ENCODE measurements at places on chromosomes 7 and 10.

- no peak for DNase-seq
Measured at GRCh38 chr10:97468162-97468561, 22.2 kb downstream of the ZDHHC16 start.

GRCh38 chr7:99460651-99461050 lies 5.3 kb downstream of the ATP5MF start:
- no peak for DNase-seq

DNA sequence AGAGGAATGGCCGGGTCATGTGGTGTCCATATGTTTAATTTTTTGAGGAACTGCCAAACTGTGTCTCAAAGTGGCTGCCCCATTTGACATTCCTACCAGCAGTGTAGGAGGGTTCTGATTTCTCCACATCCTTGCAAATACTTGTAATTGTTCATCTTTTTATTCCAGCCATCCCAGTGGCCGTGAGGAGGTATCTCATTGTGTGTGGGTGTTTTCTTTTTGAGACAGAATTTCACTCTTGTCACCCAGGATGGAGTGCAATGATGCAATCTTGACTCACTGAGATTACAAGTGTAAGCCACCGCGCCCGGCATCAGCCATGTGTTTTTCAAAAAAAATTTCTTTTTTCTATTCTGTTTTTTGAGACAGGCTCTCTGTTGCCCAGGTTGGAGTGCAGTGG lies 38.7 kb upstream of the DLG5 start:
- no peak for DNase-seq

GRCh38 chr7:121796936-121797656 lies 75.9 kb upstream of the PTPRZ1 start:
- no peak for DNase-seq

DNA sequence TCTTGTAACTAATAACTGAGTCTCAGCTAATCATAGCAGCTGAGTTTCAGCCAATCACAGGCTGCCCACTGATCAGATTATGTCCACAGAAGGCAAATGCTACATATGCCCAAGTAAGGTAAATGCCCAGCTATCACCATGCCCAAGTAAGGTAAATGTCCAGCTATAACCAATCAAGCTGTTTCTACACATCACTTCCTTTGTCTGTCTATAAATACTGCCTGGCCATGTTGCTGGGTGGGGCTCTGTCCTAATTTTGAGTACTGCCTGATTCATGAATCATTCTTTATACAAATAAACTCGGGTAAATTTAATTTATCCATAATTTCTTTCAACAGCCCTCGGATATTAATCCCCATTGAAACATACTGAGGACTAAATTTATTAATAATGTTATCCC lies 312.4 kb downstream of the CACNA2D1 start:
- no peak for DNase-seq

GRCh38 chr10:6591668-6592067 lies 11.6 kb upstream of the PRKCQ start:
- no peak for DNase-seq

DNA sequence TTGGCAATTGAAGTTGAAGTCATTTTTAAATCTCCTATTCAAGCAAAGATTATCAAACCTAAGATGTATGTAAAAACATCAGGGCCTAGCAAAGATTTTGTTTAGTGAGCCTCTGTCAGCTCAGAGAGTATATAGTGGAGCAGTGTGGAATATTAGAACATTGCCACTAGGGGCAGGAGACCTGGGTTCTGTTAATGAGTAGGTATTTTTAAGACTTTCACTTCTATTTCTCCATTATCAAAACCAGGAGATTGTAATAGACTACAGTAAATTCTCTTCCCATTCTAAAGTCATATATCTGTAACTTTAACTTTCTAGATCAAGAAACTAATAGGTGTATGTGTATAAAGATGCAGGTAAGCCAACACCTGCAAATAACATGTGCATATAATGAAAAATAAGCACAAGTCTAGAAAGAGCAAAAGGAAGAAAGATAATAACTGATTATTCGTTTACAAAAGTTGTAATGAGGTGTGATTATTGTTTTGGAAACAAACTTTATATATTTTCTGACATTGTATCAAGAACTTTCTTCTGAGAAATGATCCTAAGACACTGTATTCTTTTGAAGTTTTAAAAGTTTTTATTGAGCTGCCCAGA lies 64.4 kb downstream of the KCND2 start:
- no peak for DNase-seq

DNA sequence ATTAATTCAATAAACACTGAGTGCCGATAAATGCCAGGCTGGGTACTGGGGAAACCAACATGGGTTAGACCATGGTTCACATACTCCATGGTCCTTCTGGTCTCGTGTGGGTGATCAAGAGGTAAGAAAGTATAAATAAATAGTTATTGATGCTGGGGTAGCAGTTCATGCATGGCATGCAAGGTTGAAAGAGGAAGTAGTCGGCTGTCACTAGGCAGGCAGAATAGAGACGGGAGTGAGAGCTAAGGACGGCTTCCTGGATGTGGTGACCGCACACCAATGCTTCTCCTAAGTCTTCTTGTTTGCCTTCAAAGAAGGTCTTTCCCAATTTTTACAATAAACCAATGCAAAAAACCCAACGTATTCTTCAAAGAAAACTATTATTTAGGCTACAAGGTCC lies 208.6 kb downstream of the ADAM12 start:
- DNase-seq: no peak

- no peak for DNase-seq
Measured at GRCh38 chr10:132186488-132187429, at the start of gene DPYSL4. Gene DPYSL4 (plus strand): TSS chr10:132186948. CDS start chr10:132187064, 116 bp downstream.

- no peak for DNase-seq
Measured at GRCh38 chr7:75819711-75820110, 6.1 kb upstream of the CCL24 start.

- DNase-seq: no peak
Measured at GRCh38 chr7:124351950-124352349, 319.1 kb upstream of the TMEM229A start.

GRCh38 chr7:4633012-4633411 lies 49.1 kb upstream of the FOXK1 start:
- no peak for DNase-seq

DNA sequence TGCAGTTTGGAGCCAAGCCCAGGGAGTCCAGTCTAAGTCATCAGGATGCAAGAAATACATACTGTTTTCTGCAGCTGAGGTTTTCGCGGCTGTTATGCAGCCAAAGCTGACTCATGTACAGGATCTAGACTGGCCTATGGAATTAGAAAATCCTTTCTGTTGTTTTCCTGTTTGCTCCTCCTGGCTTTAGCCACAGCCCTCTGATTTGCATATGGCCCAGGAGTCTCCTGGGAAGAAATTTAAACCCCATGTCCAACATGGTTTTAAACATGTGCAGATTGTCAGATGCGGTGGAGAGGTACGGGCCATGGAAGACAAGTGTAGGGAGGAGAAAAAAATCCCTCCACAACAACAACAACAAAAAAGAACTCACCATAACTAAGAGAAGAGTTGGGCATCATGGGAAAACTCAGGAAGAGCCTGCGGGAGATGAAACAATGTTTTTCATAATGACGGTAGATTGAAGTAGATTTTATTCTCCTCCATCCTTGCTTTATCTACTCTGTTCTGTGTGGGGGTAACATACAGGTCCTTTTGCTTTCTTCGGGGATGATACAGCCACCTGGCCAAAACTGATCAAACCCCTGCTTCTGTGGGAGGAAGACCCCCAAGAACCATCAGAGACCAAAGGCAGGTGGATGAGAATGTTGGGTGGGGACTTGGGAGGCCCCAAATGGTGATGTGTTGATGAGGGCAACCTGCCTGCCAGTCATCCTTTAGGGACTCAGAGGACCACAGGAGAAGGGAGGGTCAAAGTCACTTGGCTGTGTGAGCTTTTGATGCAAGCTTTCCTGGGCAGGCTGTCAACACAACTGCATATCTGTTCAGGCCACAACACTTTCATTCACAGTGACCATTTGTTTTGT lies 29.8 kb upstream of the GNA12 start:
- no peak for DNase-seq

DNA sequence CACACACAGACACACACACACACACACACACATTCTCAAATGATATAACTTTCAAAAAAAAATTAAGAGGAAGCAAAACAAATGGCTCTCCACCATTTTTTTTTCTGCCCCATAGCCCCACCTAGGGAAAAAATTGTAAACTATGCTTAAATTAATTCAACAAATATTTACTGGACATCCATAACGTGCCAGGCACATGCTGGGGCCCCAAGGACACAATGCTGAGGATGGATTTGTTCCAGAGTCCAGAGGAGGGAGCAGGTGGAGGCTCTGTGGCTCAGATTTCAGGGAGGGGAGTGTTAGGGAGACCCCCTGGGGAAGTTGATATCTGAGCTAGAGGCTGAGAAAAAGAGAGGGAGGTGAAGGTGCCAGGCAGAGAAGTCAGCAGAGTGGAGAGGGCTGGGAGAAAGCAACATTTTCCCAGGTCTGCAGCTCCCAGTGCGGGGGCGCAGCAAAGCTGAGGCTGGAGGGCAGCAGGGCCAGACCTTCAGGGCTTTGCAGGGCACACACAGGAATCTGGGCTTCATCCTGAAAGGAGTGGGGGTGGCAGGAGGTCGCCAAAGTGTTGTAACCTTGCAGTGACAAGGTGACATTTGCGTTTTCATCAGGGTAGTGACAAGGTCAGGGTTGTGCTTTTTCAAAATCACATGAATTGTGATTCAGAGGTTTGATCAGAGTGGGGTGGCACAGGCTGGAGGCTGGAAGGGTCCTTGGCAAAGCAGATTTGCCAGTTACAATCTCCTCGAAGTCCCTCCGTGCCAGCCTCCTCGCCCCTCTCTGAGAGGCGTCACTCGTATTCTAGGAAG lies 261.6 kb downstream of the WDR11 start:
- no peak for DNase-seq

All from stimulated activated CD8-positive, alpha-beta memory T cell treated with anti-CD3 and anti-CD28 coated beads, Interleukin-7, amount 100 ng/mL, for 48 hours (primary cell).